ENCODE measurements at places on chromosomes 5 and 9. TPM values are rescaled to one million over a fixed set of nuclear protein-coding genes. Genes with fewer than 3 reads are reported as not detected.

Gene CCDC152
- 0.49 TPM for polyA plus RNA-seq

Gene TRAPPC13
- polyA plus RNA-seq: 9.0 TPM

Gene GABRP
- 55.7 TPM for polyA plus RNA-seq

Gene ICE1
- 4.8 TPM for polyA plus RNA-seq

Gene NEK6
- 2.3 TPM for polyA plus RNA-seq

Gene SPATA31A3
- not detected for polyA plus RNA-seq

Gene CENPH
- 7.2 TPM for polyA plus RNA-seq

Gene SEMA6A
- polyA plus RNA-seq: 1.6 TPM

Gene AJM1
- 1.9 TPM for polyA plus RNA-seq

Gene IL13
- not detected for polyA plus RNA-seq

Gene CDKN2B
- 63.7 TPM for polyA plus RNA-seq

Gene GLRA1
- not detected for polyA plus RNA-seq

Gene PCDHGB3
- polyA plus RNA-seq: 0.37 TPM

Gene LCN15
- polyA plus RNA-seq: not detected

Gene SLC23A1
- polyA plus RNA-seq: 0.01 TPM

Gene PSAT1
- polyA plus RNA-seq: 34.0 TPM

Gene GRIN3A
- polyA plus RNA-seq: not detected

Gene BTNL8
- 0.07 TPM for polyA plus RNA-seq
